Heart left ventricle (tissue), 16 donors: ENCODE measurements at places on chromosomes 13 and 19. TPM values are rescaled to one million over a fixed set of nuclear protein-coding genes. Genes with fewer than 3 reads are reported as not detected.

DNA sequence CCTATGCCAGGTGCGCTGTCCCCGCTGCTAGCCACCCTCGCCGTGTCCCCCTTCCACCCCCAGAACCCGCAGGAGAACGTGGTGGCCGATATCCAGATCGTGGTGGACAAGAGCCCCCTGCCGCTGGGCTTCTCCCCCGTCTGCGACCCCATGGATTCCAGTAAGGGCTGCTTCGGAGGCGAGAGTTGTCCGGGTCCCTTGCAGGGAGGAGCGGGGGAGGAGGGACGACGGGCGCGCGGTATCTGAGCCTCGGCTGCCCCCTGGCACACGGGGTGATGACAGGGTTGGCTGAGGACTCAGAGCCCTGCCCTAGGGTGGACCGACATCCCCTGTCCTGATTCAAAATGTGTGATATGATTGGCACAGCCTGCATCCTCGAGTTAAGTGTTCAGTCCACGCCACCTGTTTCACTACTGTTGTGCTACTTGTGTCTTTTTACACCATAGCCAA is 653 bp downstream of the MVB12A start:
- no peaks in the 10 kb centered on the region for H3K27me3 ChIP-seq
- peaks cover 12% of the 10 kb centered on the region for H3K4me1 ChIP-seq
- peak overlapping the region; percentile 83 for H3K27ac ChIP-seq
- peaks cover 11% of the 10 kb centered on the region for H3K36me3 ChIP-seq
- DNase-seq: peak; percentile 52
- peak overlapping the region; percentile 86 for H3K4me3 ChIP-seq

- H3K36me3 ChIP-seq: no peaks in the 10 kb centered on the region
- DNase-seq: no peak
- H3K4me1 ChIP-seq: no peaks in the 10 kb centered on the region
- no peak overlapping the region for H3K27ac ChIP-seq
- peaks cover 32% of the 10 kb centered on the region for H3K27me3 ChIP-seq
Observed at GRCh38 chr19:29397748-29398147, 128.0 kb upstream of the VSTM2B start.

- peaks cover 3% of the 10 kb centered on the region for H3K36me3 ChIP-seq
- DNase-seq: no peak
- H3K4me1 ChIP-seq: peaks cover 23% of the 10 kb centered on the region
- no peaks in the 10 kb centered on the region for H3K27me3 ChIP-seq
Observed at GRCh38 chr13:19993024-19993423, 34.5 kb downstream of the ZMYM2 start.

SLITRK1 gene
- not detected for total RNA-seq

TUBB4A gene
- 1.8 TPM for total RNA-seq

F10 gene
- total RNA-seq: 3.7 TPM

BTBD2 gene
- 67.5 TPM for total RNA-seq
